ENCODE measurements at places on chromosomes 4 and X. TPM values are rescaled to one million over a fixed set of nuclear protein-coding genes. Genes with fewer than 3 reads are reported as not detected.

GRCh38 chrX:41705680-41706374, 17.1 kb downstream of the GPR34 start:
- no peak for DNase-seq

GRCh38 chr4:3827616-3828492, 61.7 kb downstream of the ADRA2C start:
- DNase-seq: peak; percentile 17

DNA sequence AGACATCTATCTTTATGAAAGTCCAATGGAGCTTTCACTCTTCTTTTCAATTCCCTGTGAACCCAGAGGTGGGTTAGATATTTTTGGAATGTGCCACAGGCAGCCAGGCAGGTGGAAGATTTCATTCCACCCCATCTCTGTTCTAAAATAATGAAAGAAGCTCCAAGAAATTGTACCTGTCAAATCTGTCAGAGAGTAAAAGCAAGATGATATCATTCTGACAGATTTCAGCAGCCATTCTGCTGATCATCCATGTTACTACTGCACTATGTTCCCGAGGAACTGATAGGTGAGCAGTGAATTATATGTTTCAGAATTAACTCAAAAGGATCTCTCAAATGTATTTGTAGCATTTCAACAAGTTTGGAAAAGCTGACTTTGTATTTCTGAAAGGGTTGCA, 339.5 kb upstream of the SPANXN4 start:
- DNase-seq: no peak

GRCh38 chr4:176769514-176769913, 23.2 kb downstream of the VEGFC start:
- DNase-seq: peak; percentile 99

The CPLX1 gene
- not detected for total RNA-seq

All from IMR-90 (cell line).